ENCODE measurements at places on chromosomes 4 and X. TPM values are rescaled to one million over a fixed set of nuclear protein-coding genes. Genes with fewer than 3 reads are reported as not detected.
A peak's percentile ranks its signal among the peaks of the same experiment; 100 is the strongest.

DNA sequence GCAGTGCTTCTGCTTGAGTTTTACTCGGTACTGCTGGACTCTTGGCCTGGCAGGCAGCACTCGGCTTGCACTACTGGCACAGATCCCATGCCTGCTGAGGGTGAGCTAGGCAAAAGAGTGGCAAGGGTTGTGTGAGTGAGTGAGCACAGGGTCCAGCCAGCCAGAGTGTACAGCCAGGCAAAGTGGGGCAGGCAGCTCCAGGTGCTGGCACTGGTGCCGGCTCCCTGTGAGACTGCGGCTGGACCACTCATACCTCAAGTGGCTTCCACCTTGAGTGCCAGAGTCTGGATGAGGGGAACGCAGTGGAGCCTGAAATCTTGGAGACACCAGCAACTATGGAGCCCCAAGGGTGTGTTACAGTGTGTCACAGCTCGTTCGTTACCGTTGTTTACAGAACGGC, 1451.9 kb upstream of the AGA start:
- DNase-seq, result no peak
- H3K36me3 ChIP-seq, result no peaks in the 10 kb centered on the region
- no peaks in the 10 kb centered on the region for H3K4me1 ChIP-seq
- no peak overlapping the region for H3K27ac ChIP-seq
- no peak overlapping the region for H3K4me3 ChIP-seq
- H3K27me3 ChIP-seq, result no peaks in the 10 kb centered on the region

DNA sequence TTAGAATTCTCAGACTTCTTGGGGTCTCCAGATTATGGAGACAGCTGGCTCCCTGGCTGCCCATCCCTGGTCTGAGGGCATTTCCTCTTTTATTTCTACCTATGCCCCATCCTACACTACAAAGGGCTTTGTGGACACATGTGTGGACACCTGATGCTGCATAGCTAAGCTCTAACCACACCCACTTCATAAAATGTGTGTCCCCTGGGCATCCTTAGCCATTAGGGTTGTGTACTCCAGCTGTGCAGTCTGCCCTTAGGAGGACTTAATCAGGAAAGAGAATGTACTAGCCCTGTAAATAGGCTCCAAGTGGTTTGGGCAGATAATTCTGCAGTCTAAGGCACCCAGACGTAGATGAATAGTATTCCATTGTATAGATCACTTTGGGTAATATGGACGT, 47.0 kb downstream of the COQ2 start:
- H3K4me3 ChIP-seq, result no peak overlapping the region
- peaks cover 42% of the 10 kb centered on the region for H3K4me1 ChIP-seq
- H3K27me3 ChIP-seq, result peaks cover 25% of the 10 kb centered on the region
- peaks cover 5% of the 10 kb centered on the region for H3K36me3 ChIP-seq
- no peak overlapping the region for H3K27ac ChIP-seq
- no peak for DNase-seq

The EPHA5 gene
- total RNA-seq, result not detected

The AWAT2 gene
- total RNA-seq, result not detected

The NHS gene
- 10.2 TPM for total RNA-seq

- H3K4me1 ChIP-seq, result peaks cover 8% of the 10 kb centered on the region
- H3K27ac ChIP-seq, result no peak overlapping the region
- no peak overlapping the region for H3K4me3 ChIP-seq
- no peak for DNase-seq
- peaks cover 15% of the 10 kb centered on the region for H3K36me3 ChIP-seq
- H3K27me3 ChIP-seq, result no peaks in the 10 kb centered on the region
Measured at GRCh38 chrX:130027569-130027968, 45.1 kb downstream of the BCORL1 start.

The C4orf36 gene
- not detected for total RNA-seq

GRCh38 chr4:156408749-156409148, 455.1 kb upstream of the CTSO start:
- DNase-seq, result no peak
- H3K27me3 ChIP-seq, result no peaks in the 10 kb centered on the region
- H3K36me3 ChIP-seq, result no peaks in the 10 kb centered on the region

- H3K27me3 ChIP-seq, result no peaks in the 10 kb centered on the region
- H3K4me1 ChIP-seq, result no peaks in the 10 kb centered on the region
- H3K4me3 ChIP-seq, result no peak overlapping the region
- DNase-seq, result no peak
- H3K36me3 ChIP-seq, result no peaks in the 10 kb centered on the region
Measured at GRCh38 chr4:16750882-16751642, 147.4 kb downstream of the LDB2 start.

GRCh38 chrX:15820106-15821073, 30.1 kb downstream of the ZRSR2 start:
- H3K36me3 ChIP-seq, result peaks cover 36% of the 10 kb centered on the region
- peaks cover 31% of the 10 kb centered on the region for H3K4me1 ChIP-seq
- no peaks in the 10 kb centered on the region for H3K27me3 ChIP-seq
- no peak overlapping the region for H3K4me3 ChIP-seq
- peak; percentile 33 for DNase-seq

The ANK2 gene
- total RNA-seq, result 2.1 TPM

GRCh38 chr4:164359881-164360280, 394.1 kb upstream of the SMIM31 start:
- no peaks in the 10 kb centered on the region for H3K36me3 ChIP-seq
- no peak overlapping the region for H3K27ac ChIP-seq
- H3K4me1 ChIP-seq, result peaks cover 5% of the 10 kb centered on the region
- DNase-seq, result no peak

DNA sequence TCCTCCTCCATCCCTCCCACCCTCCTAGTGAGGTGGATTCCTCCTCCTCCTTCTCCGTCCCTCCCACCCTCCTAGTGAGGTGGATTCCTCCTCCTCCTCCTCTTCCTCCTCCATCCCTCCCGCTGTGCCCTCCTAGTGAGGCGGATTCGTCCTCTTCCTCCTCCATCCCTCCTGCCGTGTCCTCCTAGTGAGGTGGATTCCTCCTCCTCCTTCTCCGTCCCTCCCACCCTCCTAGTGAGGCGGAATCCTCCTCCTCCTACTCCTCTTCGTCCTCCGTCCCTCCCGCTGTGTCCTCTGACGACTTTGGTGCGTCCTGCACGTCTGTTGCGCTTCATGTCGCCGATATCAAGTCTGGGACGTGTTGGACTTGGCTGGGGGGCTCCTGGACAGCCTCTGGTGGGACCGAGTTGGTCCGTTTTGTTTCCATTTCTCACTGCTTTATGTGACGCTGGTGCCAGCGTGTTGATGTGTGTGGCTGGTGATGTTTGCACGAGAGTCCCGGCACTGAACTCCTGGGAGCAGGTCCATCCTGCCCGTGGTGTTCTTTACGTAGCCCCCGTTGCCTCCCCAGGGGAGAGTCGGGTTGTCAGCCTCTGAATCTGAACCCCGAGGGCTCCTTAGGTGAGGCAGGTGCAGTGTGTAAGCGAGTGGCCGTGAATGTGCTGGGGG, 5.4 kb downstream of the AKAP17A start:
- no peaks in the 10 kb centered on the region for H3K27me3 ChIP-seq
- H3K27ac ChIP-seq, result no peak overlapping the region
- DNase-seq, result no peak
- H3K4me1 ChIP-seq, result peaks cover 26% of the 10 kb centered on the region
- peaks cover 63% of the 10 kb centered on the region for H3K36me3 ChIP-seq

The PRR27 gene
- not detected for total RNA-seq

The USP26 gene
- not detected for total RNA-seq

- H3K4me3 ChIP-seq, result no peak overlapping the region
- no peaks in the 10 kb centered on the region for H3K36me3 ChIP-seq
- no peaks in the 10 kb centered on the region for H3K27me3 ChIP-seq
- no peak overlapping the region for H3K27ac ChIP-seq
Measured at GRCh38 chrX:150507251-150507856, 61.1 kb upstream of the MTM1 start.

- no peaks in the 10 kb centered on the region for H3K4me1 ChIP-seq
- H3K36me3 ChIP-seq, result no peaks in the 10 kb centered on the region
- no peak overlapping the region for H3K27ac ChIP-seq
- H3K4me3 ChIP-seq, result no peak overlapping the region
- peaks cover 1% of the 10 kb centered on the region for H3K27me3 ChIP-seq
Measured at GRCh38 chr4:107468812-107469211, 251.2 kb downstream of the PAPSS1 start.

The KLKB1 gene
- not detected for total RNA-seq

- no peak for DNase-seq
- H3K4me3 ChIP-seq, result no peak overlapping the region
- H3K36me3 ChIP-seq, result no peaks in the 10 kb centered on the region
- H3K4me1 ChIP-seq, result peaks cover 24% of the 10 kb centered on the region
- H3K27me3 ChIP-seq, result no peaks in the 10 kb centered on the region
- no peak overlapping the region for H3K27ac ChIP-seq
Measured at GRCh38 chr4:102466298-102466697, 34.9 kb upstream of the NFKB1 start.

DNA sequence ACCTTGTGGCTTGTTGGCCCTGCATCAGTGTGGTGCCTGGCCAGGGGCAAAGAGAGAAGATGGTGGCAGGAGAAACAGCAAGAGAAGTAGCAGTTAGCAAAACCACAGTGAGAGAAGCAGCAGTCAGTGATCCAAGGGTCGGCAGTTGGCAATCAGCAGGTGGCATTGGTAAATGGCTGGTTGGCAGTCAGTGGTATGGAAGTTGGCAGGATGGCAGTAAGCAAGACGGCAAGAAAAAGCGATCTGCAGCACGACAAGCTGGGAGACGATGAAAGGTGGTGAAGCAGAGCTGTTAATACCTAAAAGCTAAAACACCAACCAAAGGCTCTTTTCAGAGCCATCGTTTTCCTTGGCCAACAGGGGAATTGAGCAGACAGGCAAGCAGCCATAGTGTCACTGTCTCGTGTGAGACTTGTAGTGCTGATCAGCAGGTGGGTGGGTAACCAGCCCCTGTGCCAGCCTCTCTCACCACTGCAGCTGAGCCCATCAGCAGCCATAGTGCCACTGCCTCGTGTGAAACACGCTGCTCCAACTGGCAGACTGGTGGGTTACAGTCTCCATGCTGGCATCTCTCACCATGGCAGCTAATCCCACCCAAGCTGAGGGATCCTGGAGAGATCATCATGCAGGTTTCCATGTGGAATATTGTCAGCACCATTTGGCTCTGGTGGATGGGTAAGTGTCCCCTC, 2078.4 kb downstream of the PCDH7 start:
- DNase-seq, result no peak
- H3K36me3 ChIP-seq, result no peaks in the 10 kb centered on the region
- no peaks in the 10 kb centered on the region for H3K4me1 ChIP-seq
- no peak overlapping the region for H3K27ac ChIP-seq

The PPARGC1A gene
- not detected for total RNA-seq

DNA sequence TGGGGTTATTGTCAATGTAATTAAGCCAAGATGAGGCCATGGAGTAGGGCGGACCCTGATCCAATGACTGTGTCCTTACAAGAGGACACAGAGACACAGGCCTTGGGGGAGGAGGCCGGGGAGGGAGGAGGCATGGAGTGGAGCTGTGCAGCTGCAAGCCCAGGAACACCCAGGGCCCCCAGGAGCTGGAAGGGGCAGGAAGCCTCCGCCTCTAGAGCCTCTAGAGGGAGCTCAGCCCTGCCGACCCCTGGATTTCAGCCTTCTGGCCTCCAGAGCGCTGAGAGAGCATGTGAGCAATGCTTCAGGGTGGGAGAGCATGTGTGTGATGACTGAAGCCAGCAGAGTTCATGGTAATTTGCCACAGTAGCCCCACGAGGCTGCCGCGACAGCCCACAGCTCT, 234.6 kb downstream of the AFAP1 start:
- no peak overlapping the region for H3K27ac ChIP-seq
- H3K4me3 ChIP-seq, result no peak overlapping the region
- peaks cover under 1% of the 10 kb centered on the region for H3K27me3 ChIP-seq
- H3K4me1 ChIP-seq, result no peaks in the 10 kb centered on the region

The TCEAL7 gene
- total RNA-seq, result not detected

DNA sequence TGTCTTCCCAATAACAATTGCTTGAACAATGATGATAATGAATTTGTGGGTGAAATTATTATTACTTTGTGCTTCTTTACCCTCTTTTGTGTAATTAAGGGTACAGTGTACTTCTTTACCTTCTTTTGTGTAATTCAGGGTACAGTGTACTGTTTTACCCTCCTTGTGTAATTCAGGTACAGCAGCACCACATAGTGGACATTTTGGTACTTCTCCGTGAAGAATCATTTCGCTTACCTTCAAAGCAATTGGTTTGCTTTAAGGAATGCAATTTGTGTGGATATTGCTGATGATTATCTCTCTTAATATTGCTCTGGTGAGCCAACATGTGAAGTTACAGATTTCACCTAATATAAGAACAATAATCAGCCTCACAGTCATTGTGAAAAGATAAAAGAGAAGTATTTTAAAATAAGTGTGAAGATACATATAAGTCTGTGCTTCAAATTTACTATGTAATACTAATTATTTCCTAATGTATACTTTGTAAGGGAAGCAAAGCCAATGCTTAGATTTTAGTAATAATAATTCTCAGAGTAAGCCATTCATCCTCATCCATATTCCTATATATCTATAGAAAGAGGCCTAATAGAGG, 27.2 kb upstream of the SEC24B start:
- no peak overlapping the region for H3K4me3 ChIP-seq
- no peaks in the 10 kb centered on the region for H3K36me3 ChIP-seq
- peak; percentile 40 for DNase-seq
- H3K4me1 ChIP-seq, result no peaks in the 10 kb centered on the region
- peaks cover 6% of the 10 kb centered on the region for H3K27me3 ChIP-seq

DNA sequence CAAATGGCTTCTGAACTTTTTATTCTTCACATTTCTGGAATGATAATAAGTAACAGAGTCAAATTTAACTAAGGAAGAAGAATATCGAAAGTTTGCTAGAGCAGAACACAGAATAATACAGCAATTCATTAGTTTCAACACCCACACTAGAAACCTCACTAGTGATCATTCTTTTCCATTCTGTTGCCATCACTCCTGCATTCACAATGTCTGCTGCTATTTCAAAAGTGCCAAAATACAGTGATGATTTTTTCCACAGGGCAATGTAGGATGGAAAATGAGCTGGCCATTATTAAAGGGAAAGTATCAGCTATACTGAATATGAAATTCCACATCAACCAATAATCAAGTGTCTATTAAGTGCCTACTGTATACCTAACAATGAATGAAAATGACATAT, 186.7 kb downstream of the USP46 start:
- H3K36me3 ChIP-seq, result no peaks in the 10 kb centered on the region
- H3K27ac ChIP-seq, result no peak overlapping the region

DNA sequence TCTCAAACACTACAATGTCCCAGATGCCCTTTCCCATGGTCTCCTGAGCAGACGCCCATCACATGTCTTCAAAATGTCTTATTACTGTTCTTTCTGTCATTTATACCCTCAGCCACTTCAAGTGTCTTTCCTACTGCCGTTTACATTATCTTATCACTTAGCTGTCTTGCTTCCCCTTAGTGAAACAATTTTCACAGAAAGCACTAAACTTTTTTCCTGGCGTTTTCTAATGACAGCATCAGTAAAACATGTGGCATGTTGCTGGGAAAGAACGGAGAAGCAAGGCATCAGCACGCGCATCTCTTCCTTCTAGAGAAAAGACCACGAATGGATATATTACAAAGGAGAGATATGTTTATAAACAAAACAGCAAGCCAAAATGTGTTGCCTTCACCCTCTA, 189.7 kb upstream of the SLIT2 start:
- H3K27ac ChIP-seq, result no peak overlapping the region
- H3K27me3 ChIP-seq, result no peaks in the 10 kb centered on the region
- no peaks in the 10 kb centered on the region for H3K4me1 ChIP-seq
- no peak for DNase-seq

- H3K36me3 ChIP-seq, result peaks cover 1% of the 10 kb centered on the region
- no peaks in the 10 kb centered on the region for H3K27me3 ChIP-seq
- no peaks in the 10 kb centered on the region for H3K4me1 ChIP-seq
- DNase-seq, result no peak
- no peak overlapping the region for H3K27ac ChIP-seq
Measured at GRCh38 chrX:55144697-55145096, 55.9 kb downstream of the PAGE2 start.

The SLC34A2 gene
- total RNA-seq, result not detected

- H3K27me3 ChIP-seq, result peaks cover 54% of the 10 kb centered on the region
- H3K27ac ChIP-seq, result no peak overlapping the region
- H3K4me1 ChIP-seq, result peaks cover 4% of the 10 kb centered on the region
- no peak overlapping the region for H3K4me3 ChIP-seq
Measured at GRCh38 chr4:140757232-140757630, 1.0 kb upstream of the TBC1D9 start.

All from activated CD4-positive, alpha-beta T cell treated with anti-CD3 and anti-CD28 coated beads for 36 hours (primary cell).